ENCODE measurements at places on chromosomes 5 and 9.

- H3K27ac ChIP-seq, result no peak overlapping the region
- DNase-seq, result no peak
- H3K36me3 ChIP-seq, result no peaks in the 10 kb centered on the region
- H3K4me1 ChIP-seq, result no peaks in the 10 kb centered on the region
- H3K27me3 ChIP-seq, result no peaks in the 10 kb centered on the region
Measured at GRCh38 chr5:165630261-165630778, 2124.9 kb downstream of the MAT2B start.

- H3K27ac ChIP-seq, result no peak overlapping the region
- peaks cover 3% of the 10 kb centered on the region for H3K4me1 ChIP-seq
- no peaks in the 10 kb centered on the region for H3K27me3 ChIP-seq
- H3K36me3 ChIP-seq, result no peaks in the 10 kb centered on the region
- H3K4me3 ChIP-seq, result no peak overlapping the region
Measured at GRCh38 chr5:38329132-38329715, 70.9 kb downstream of the EGFLAM start.

DNA sequence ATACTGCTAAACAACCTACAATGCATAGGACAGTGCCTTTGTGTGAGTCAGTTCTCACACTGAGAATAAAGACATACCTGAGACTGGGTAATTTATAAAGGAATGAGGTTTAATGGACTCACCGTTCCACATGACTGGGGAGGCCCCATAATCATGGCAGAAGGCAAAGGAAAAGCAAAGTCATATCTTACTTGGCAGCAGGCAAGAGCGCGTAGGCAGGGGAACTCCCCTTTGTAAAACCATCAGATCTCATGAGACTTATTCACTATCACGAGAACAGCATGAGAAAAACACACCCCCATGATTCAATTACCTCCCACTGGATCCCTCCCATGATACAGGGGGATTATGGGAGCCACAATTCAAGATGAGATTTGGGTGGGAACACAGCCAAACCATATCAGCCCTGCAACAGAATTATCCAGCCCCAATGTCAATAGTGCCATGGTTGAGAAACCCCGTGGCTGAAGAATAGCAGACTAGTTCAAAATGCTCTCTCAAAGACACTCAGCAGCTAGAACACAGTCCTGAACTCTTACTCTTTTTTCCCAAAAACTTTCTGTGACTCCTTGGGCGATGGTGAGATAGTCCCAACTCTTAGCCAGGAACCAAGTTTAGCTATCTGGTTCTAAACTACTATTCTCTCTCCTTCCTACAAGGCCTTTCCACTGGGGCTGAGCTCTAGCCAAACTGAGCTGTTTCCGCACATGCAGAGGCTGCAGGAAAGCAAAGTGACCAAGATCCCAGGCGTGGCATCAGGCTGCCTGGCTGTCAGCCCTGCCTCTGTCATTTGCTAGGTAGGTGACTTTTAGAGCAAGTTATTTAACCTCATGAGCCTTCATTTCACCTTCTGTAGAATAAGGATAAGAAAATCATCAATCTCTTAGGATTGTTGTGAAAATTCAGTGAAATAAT lies 21.7 kb downstream of the FAT2 start:
- H3K4me1 ChIP-seq, result peaks cover 76% of the 10 kb centered on the region
- peaks cover 43% of the 10 kb centered on the region for H3K36me3 ChIP-seq
- H3K4me3 ChIP-seq, result no peak overlapping the region
- DNase-seq, result no peak

- no peak overlapping the region for H3K4me3 ChIP-seq
- H3K4me1 ChIP-seq, result no peaks in the 10 kb centered on the region
- DNase-seq, result no peak
Measured at GRCh38 chr5:31131381-31131891, 62.0 kb upstream of the CDH6 start.

- peaks cover 13% of the 10 kb centered on the region for H3K4me1 ChIP-seq
- no peaks in the 10 kb centered on the region for H3K27me3 ChIP-seq
Measured at GRCh38 chr5:175254155-175254554, 189.8 kb downstream of the DRD1 start.

- H3K36me3 ChIP-seq, result no peaks in the 10 kb centered on the region
- DNase-seq, result no peak
- H3K27ac ChIP-seq, result no peak overlapping the region
- no peaks in the 10 kb centered on the region for H3K27me3 ChIP-seq
- H3K4me1 ChIP-seq, result no peaks in the 10 kb centered on the region
Measured at GRCh38 chr5:67416133-67416937, 219.7 kb upstream of the CD180 start.

- H3K4me3 ChIP-seq, result no peak overlapping the region
- DNase-seq, result no peak
- H3K36me3 ChIP-seq, result no peaks in the 10 kb centered on the region
- H3K27me3 ChIP-seq, result no peaks in the 10 kb centered on the region
- H3K27ac ChIP-seq, result no peak overlapping the region
Measured at GRCh38 chr5:113723021-113723420, 209.5 kb downstream of the YTHDC2 start.

- DNase-seq, result no peak
- H3K27me3 ChIP-seq, result no peaks in the 10 kb centered on the region
- H3K4me3 ChIP-seq, result no peak overlapping the region
- H3K36me3 ChIP-seq, result no peaks in the 10 kb centered on the region
- H3K27ac ChIP-seq, result no peak overlapping the region
- no peaks in the 10 kb centered on the region for H3K4me1 ChIP-seq
Measured at GRCh38 chr9:34157898-34158297, 20.9 kb upstream of the UBAP1 start.

DNA sequence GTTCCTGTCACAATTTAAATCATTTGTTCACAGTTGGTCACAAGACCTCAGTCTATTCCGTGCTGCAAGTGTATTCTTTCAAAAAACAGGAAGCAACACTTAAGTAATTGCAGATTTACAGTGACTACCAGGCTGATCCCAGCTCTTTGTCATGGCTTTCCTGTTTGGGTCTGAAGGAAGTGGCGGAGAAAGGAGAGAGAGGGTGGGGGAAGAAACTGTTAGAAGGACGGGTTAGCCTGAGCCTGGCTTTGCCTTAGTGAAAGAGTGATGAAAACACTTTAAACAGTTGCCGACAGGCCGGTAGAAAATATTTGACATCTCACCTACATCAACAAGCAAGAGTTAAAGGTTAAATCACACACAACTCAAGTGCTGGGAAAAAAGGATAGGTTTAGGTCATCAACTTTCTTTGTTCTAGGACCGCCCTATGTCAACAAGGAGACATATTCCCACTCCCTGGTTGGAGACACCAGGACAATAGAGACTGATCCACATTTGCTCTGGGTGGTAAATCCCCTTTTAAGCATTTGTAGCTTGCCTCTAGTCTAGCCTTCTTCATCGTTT lies 102.2 kb upstream of the DAB2 start:
- no peaks in the 10 kb centered on the region for H3K36me3 ChIP-seq
- no peaks in the 10 kb centered on the region for H3K27me3 ChIP-seq
- H3K4me3 ChIP-seq, result no peak overlapping the region
- no peak for DNase-seq
- peak overlapping the region; percentile 68 for H3K27ac ChIP-seq

DNA sequence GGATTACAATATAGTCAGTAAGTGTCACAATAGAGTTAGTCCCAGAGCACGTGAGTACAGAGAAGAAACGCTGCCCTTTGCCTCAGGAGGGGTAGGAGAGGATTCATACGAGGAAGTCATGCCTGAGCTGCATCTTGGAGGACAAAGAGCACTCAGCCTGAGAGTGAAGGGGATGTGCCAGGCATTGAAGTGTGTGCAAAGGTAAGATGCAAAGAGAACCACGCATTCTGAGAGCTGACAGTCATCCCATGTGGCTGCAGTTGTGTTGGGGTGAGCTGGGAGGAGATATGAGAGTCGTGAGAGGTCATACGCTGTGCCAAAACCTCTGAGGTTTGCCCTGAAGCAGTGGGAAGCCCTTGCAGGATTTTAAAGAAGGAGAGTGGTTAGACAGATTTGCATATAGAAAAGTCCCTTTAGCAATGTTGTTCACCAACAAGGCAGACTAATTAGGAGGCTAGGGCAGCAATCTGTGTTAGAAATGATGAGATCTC lies 97.5 kb downstream of the PIP5K1B start:
- H3K36me3 ChIP-seq, result no peaks in the 10 kb centered on the region
- no peaks in the 10 kb centered on the region for H3K4me1 ChIP-seq
- H3K27me3 ChIP-seq, result no peaks in the 10 kb centered on the region
- H3K27ac ChIP-seq, result no peak overlapping the region
- no peak for DNase-seq

- H3K27me3 ChIP-seq, result no peaks in the 10 kb centered on the region
- H3K27ac ChIP-seq, result peak overlapping the region; percentile 94
- no peaks in the 10 kb centered on the region for H3K36me3 ChIP-seq
Measured at GRCh38 chr9:136105398-136106135, 10.5 kb upstream of the NACC2 start.

- H3K36me3 ChIP-seq, result no peaks in the 10 kb centered on the region
- no peaks in the 10 kb centered on the region for H3K27me3 ChIP-seq
- peaks cover 50% of the 10 kb centered on the region for H3K4me1 ChIP-seq
- peak overlapping the region; percentile 98 for H3K27ac ChIP-seq
Measured at GRCh38 chr9:96417051-96417586, 1.1 kb downstream of the ZNF367 start.

GRCh38 chr5:106510321-106510720 lies 1160.4 kb downstream of the EFNA5 start:
- DNase-seq, result no peak
- H3K36me3 ChIP-seq, result no peaks in the 10 kb centered on the region
- H3K27ac ChIP-seq, result no peak overlapping the region
- H3K27me3 ChIP-seq, result no peaks in the 10 kb centered on the region
- H3K4me1 ChIP-seq, result no peaks in the 10 kb centered on the region
- H3K4me3 ChIP-seq, result no peak overlapping the region

- H3K36me3 ChIP-seq, result no peaks in the 10 kb centered on the region
- no peaks in the 10 kb centered on the region for H3K27me3 ChIP-seq
- H3K4me3 ChIP-seq, result no peak overlapping the region
- H3K27ac ChIP-seq, result no peak overlapping the region
- DNase-seq, result no peak
- no peaks in the 10 kb centered on the region for H3K4me1 ChIP-seq
Measured at GRCh38 chr5:11148810-11149539, 387.9 kb upstream of the DAP start.

DNA sequence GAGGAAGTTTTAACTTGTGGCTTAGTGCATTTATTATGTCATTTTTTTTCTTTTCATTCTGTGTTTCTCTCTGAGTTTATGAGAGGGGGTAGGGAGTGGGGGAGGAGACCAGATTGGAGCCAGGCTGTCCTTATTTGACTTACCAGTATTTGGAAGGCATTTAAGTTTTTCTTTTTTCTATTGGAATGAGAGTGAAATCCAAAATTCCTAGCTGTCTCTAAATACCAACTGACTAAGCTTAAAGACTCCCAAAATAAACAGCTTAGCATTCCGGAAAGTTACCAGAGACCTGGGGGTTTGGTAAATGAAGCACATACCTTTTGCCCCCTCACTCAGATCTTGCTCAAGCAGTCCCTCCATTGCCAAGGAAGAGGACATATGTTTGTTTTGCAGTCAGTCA lies 581.9 kb upstream of the BRINP1 start:
- H3K36me3 ChIP-seq, result no peaks in the 10 kb centered on the region
- H3K4me3 ChIP-seq, result no peak overlapping the region
- H3K27ac ChIP-seq, result no peak overlapping the region
- no peaks in the 10 kb centered on the region for H3K27me3 ChIP-seq

DNA sequence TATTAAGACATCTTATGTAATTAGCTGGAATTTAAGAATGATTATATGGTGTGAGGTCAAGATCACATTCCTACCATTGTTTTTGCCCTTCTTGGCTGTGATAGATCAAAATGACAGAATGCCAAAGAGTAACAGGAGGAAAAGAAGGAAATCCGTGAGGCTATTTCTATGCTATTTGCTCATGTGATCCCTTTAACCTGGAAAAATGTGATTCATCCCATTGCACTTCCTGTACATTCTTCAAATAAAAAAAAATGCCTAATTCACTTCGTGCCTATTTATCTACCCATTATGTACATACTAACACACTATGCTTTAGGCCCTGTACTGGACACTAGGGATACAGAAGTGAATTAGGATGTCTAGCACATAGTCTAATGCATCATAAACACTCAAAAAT lies 154.1 kb upstream of the PAPPA start:
- no peaks in the 10 kb centered on the region for H3K4me1 ChIP-seq
- H3K36me3 ChIP-seq, result no peaks in the 10 kb centered on the region

DNA sequence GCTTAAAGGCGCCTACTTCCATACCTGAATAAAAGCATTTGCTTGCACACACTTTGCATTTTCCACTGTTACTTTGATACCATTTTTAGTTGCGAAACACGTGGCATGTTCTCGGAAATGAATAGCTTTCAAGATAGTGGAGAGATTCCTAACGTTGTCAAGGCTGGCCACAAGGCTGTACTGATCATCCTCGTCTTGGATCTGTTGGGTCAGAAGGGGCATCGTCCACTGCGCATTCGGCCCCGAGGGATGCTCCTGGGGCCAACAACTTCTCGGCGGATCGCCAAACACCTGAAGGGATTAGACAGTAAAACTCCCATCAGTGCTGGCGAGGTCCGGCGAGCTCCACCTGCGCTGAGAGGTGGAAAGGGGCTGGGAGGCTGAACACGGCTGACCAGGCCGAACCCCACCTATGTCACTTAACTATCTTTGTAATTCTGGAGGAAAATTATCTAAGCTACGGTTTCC lies 599 bp downstream of the RAD1 start:
- H3K4me3 ChIP-seq, result peak overlapping the region; percentile 78
- peaks cover 22% of the 10 kb centered on the region for H3K4me1 ChIP-seq

DNA sequence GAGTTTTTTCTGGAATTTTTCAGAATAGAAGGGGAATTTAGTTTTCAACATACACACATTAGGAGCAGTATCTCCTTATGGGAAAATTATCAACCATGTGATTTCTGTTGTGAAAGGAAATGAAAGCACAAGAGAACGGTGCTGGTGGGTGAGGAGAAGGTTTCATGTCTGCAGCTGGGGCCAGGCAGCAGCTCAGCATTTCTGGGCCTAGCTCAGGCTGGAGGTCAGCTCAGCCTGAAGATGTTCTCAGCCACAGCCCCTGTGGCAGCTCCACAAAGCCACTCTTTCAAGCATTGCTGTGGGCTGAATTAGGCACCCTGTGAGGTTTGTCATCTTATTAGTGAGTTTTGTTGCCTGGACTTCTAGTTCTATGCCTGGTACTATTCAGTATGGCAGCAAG lies 90.3 kb downstream of the DIRAS2 start:
- no peak overlapping the region for H3K27ac ChIP-seq
- H3K4me3 ChIP-seq, result no peak overlapping the region
- DNase-seq, result no peak

GRCh38 chr5:57896576-57896975 lies 414.0 kb upstream of the ACTBL2 start:
- no peak for DNase-seq
- H3K4me1 ChIP-seq, result no peaks in the 10 kb centered on the region
- H3K4me3 ChIP-seq, result no peak overlapping the region

DNA sequence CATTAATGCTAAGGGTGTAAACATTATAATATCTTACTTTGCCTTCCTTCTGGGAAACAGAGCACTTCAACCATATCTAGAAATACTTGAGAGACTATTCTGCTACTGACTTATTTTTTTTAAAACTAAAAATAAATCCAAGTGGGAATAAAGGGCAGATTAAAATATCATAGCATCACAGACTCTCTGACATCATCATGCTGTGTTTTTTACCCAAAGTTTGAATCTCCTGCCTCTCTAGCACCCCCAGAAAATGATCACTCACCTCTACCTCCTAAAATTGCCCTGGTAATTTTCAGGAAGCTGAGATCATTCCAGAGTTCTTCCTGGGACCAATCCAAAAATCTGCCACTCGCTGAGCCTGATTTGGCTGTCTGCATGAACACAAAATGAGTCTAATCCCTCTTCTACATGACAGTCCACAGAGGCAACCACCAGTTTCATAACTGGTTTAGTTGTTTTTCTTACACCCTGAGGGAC lies 813.8 kb upstream of the DMAC1 start:
- H3K27ac ChIP-seq, result no peak overlapping the region
- no peaks in the 10 kb centered on the region for H3K36me3 ChIP-seq
- peaks cover 5% of the 10 kb centered on the region for H3K4me1 ChIP-seq
- no peaks in the 10 kb centered on the region for H3K27me3 ChIP-seq
